Muscle of arm (tissue), 14 donors: ENCODE measurements at places on chromosomes 5 and 9. TPM values are rescaled to one million over a fixed set of nuclear protein-coding genes. Genes with fewer than 3 reads are reported as not detected.

Gene TEX48
- polyA plus RNA-seq, result not detected

Gene ANKRD31
- polyA plus RNA-seq, result 0.12 TPM

Gene PCDHA1
- not detected for polyA plus RNA-seq

- no peak for DNase-seq
Observed at GRCh38 chr5:180645274-180646204, 3.9 kb downstream of the FLT4 start.

- no peak for DNase-seq
Observed at GRCh38 chr9:112029921-112030444, 133.4 kb downstream of the UGCG start.

GRCh38 chr5:128800377-128800776 lies 164.9 kb upstream of the SLC27A6 start:
- no peak for DNase-seq

DNA sequence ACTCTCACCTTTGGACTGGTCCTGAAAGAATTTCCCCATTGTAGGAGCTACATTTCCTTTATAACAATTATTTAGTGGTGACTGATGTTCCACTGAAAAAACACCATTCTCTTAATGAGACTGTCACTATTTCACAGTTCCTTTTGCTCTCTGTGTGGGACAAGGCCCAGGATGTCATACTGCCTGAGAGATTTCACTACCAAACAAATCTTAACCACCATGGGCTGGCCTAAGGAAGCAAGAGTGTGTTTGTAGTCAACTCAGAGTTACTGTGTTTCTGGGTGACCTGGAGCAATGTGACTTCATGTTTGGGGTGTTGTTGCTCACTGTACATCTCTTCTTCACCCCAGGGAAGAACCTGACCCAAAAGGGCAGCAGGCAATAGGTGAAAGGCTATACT lies 50.1 kb upstream of the ZNF608 start:
- DNase-seq, result no peak

- no peak for DNase-seq
Observed at GRCh38 chr9:131598121-131598520, 52.8 kb downstream of the PRRT1B start.

DNA sequence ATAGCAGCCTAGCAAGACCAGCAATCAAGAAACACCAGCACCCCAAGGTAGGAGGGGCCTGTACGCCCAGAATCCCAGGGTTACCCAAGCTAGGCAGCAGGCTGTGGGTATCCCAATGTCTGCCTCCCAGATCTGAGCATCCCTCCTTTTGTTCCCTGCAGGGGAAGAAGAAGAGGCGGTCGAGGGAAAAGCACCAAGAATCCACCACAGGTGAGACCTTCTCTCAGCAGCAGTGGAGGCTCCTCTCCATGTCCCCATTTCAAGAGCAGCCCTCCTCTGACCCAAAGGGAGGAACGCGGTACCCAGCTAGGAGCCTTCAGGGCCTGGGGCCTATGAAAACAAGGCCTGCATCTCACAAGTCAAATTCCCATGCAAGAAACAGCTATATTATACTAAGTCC lies 28.9 kb downstream of the TCF7 start:
- no peak for DNase-seq

GRCh38 chr5:134072471-134073210 lies 41.8 kb upstream of the TCF7 start:
- DNase-seq, result no peak

- no peak for DNase-seq
Observed at GRCh38 chr5:148491015-148491792, 107.4 kb downstream of the FBXO38 start.

DNA sequence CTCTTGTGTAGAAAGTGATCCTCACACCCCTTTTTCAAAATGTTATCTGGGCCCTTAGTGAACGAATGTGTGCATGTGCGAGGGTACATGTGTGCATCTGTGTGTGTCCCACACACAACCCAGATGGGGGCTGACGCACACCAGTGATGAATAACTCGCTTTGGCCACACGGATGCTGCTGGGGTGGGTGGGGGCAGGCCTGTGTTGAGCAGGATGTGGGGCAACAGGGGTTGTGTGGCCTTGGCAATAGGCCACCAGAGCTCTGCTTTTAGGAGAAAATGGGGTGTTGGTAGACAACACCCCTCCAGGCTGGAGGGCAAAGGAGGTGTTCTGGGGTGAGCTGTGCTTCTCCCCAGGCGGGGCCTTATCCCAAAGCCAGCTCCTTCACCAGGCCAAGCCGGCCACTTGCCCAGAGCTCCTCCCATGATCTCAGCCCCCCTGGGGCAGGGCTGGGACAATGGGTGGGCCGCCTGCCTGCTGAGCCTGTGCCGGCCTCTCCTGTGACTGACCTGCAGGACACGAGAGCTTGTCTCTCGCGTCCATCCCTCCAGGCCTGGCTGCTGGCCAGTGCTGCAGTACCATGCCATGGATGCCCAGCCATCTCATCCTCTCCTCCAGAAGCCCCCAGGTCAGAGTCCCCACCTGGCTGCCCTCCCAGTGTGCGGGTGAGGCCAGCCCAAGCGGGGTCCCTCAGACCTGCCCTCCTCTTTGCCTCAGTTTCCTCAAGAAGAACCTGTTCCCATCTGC lies 1.7 kb downstream of the DBN1 start:
- no peak for DNase-seq

GRCh38 chr5:119996128-119996527 lies 366.8 kb downstream of the FAM170A start:
- DNase-seq, result no peak

DNA sequence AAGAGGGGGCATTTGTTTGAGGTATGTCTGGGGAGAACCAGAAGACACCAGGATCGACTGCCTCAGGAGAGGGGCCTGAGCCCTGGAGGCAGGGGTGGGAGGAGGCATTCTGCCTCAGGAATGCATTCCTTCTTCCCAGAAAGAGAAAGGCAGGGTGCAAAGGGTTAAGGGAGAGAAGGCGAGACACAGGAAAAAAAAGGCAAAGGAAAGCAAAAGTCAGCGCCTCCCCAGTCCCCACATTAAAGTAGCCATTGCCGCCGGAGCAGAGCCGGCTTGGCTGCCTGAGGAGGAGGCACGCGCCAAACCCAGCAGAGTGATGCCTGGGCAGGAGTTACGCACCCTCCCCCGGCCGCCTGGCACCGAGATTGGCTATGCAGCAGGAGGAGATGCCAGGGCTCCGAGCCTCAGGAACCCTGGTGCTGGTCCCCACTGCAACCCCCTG lies 123.8 kb upstream of the PHYKPL start:
- DNase-seq, result no peak

GRCh38 chr9:18969128-18969527 lies 63.9 kb downstream of the SAXO1 start:
- peak; percentile 87 for DNase-seq
